ENCODE measurements at places on chromosomes 5 and 9.

GRCh38 chr5:83856881-83857280, 136.2 kb upstream of the HAPLN1 start:
- no peak for DNase-seq

- no peak for DNase-seq
These were observed 23.9 kb downstream of the PAX5 start for GRCh38 chr9:37010180-37010579.

- DNase-seq: no peak
These were observed 1.8 kb downstream of the OTP start for GRCh38 chr5:77636641-77637169.

- DNase-seq: no peak
These were observed 135.4 kb upstream of the PRSS3 start for GRCh38 chr9:33659921-33660320.

DNA sequence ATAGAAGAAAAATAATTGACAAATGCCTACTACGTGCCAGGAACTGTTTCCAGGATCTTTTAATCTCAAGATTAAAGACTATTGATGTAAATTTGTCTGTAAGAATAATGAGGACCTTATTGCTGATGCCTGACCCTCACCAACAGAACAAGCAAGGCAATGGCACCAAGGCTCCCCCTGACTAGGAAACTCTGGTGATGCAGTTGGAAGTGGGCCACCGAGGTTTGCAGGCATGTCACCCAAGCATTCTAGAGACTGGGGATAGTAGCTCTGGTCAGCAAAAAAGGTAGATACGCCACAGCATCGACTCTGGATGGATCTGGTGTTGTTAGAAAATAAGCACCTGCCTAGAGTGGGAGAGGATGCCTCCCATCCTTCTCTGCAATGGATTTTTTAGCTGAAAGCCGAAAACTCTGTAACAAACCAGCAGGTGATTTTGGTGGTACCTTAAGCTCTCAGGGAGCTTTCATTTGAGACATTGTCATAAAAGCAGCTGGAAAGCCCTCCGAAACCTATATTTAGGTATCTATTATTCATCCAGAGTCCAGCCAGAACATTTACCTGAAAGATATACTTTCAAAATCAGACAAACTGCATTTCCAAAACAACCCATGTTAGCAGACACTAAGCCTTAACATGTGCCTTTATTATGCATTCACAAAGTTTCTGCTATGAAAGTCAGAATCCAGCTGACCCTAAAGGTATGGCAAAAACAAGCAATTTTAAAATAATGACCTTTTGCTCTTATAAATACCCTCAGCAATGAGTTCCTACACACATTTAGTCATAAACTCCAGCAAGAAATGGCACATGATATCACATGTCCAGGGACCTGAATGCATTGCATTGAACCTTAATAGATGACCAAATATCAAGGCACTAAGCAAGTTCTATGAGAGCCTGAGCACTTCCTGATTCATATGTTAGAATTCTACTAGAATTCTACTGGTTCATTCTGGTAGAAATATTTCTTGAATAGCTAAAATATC, 308.4 kb downstream of the PDE4D start:
- no peak for DNase-seq

- DNase-seq: no peak
These were observed 23.0 kb downstream of the VAV2 start for GRCh38 chr9:133968966-133969617.

DNA sequence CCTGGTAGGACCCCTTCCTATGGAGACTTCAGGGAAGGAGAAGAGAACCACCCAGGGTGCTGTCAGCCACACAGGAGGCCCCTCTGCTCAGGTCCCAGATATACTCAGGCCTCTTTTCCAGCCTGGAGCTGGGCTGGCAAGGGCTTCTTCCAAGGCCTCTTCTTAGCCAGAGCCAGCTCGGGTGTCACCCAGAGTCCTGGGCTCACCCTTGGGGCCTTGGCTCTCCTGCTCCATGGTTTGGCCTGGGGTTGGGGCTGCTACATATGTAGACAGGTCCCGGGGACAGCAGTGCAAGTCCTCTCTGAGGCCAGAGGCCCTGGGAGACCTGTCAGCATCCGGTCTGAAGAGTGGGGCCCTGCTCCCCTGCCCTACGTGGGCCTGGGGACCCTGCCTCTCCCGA, 22.8 kb downstream of the PAEP start:
- DNase-seq: no peak

- DNase-seq: no peak
These were observed 441.9 kb downstream of the PLK2 start for GRCh38 chr5:58018016-58018415.

GRCh38 chr9:36426945-36427344, 26.9 kb upstream of the RNF38 start:
- no peak for DNase-seq

- DNase-seq: no peak
These were observed 155.5 kb downstream of the TENT4A start for GRCh38 chr5:6868575-6869215.

GRCh38 chr9:15231788-15232635, 75.0 kb downstream of the TTC39B start:
- DNase-seq: no peak

DNA sequence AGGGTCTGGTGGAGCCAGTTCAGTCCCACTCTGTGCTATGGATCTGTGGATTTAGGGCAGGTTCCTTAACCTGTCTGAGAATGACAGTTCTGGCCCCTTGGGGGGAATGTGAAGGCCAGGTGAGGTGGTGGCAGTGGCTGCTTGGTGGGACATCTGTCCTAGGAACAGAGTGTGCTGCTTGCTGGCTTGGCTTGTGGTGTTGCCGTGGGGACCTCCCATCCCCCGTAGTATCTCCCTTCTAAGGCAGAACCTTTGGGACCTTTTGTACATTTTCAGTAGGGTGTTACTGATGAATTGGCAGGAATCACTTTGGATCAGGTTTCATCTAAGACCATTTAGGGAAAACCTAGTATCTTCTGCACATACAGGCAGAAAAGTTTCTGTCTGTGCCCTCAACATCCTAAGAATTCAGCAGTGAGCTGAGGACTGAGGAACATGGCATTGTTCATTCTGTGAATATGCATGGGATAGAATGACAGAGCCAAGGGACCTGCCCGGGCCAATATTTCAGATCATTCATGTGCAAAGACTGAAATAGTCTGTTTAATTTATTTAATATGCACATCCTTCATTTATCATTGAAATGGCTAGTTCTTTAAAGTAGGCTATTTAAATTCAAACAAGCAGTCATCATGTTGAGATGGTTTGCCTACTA, 64.6 kb downstream of the WNK2 start:
- DNase-seq: no peak

DNA sequence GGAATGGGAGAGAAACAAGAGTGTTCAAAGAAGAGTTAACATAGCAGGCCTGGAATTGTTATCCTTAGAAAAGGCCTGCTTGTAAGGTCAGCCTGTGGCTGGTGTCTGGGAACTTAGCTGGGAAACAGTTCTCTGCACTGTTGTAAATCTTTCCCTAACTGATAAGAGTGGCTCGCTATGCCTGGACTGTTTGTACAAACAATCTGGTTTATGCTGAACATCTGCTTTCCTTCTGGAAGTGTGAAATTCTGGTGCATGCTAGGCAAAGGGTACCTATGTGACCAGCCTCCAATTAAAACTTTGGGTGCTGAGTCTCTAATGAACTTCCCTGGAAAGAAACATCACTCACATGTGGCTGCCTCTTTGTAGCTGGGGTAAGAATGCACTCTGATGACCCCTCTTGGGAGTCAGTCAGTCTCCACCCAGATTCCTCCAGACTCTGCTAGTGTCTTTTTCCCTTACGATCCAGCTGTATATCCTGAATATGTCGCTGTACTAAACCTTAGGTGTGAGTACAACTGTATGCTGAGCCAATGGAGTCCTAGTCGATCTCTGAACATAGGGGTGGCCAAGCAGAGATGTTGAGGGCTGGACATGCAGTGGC, 16.5 kb downstream of the SPARC start:
- no peak for DNase-seq

GRCh38 chr5:170397059-170397458, 7.9 kb upstream of the KCNMB1 start:
- DNase-seq: no peak
